AG10803 (cell line): ENCODE measurements at places on chromosomes 12 and 14.

GRCh38 chr14:100950024-100950423, 46.5 kb upstream of the RTL1 start:
- no peak for DNase-seq

DNA sequence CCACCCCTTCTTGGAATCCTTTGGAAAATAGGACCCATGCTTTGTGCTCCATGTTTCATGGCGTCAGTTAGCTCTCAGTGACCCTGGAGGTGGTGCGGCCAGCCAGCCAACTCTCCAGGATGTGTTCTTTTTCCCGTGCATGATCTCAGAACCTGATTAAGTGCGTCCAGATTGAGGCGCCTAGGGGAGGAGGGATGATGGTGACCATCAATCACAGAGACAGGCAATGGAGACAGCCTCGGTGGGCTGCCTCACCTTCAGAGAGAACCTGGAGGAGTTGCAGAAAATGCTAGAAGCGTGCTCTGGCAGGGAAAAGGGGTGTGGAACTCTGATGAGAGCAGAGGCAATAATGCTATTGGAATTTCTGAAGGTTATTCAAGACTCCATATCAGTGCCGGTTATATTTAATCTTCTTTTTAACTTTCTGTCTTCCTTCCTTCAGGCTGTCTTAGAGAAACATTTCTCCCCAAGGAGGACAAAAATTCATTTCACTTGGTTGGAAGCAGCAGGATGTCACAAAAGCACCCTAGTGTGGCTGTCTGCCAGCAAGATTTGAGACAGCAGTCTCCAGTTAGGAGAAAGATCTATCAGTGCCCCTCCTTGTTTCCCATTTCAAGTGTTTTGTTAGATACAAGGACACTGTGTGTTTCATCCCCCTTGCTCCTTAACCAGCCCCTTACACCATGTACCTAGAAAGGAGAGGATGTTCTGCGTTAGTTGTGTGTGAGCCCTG, 53.3 kb upstream of the IGF1 start:
- no peak for DNase-seq

GRCh38 chr14:103312006-103312635, 21.9 kb upstream of the EIF5 start:
- no peak for DNase-seq

GRCh38 chr14:67060546-67060945, 128.7 kb upstream of the GARIN2 start:
- no peak for DNase-seq

DNA sequence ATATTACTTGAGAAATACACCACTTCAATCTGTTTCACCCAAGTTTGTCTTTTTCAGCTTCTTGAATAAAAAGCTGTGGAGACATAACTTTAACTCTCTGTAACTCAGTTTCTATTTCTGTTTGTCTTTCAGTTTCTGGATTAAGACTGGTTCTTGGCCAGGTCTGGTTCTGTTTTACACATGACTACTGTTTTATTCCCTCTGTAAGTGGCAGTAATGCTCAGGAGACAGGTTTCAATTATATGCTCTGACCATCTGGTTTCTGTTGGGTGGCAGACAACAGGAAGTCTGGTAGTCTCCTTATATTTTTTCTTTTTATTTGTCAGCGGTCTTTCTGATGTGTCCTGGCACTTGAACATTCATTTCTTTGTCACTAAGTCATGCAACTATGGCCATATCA, 102.9 kb downstream of the RPS29 start:
- DNase-seq, result no peak

DNA sequence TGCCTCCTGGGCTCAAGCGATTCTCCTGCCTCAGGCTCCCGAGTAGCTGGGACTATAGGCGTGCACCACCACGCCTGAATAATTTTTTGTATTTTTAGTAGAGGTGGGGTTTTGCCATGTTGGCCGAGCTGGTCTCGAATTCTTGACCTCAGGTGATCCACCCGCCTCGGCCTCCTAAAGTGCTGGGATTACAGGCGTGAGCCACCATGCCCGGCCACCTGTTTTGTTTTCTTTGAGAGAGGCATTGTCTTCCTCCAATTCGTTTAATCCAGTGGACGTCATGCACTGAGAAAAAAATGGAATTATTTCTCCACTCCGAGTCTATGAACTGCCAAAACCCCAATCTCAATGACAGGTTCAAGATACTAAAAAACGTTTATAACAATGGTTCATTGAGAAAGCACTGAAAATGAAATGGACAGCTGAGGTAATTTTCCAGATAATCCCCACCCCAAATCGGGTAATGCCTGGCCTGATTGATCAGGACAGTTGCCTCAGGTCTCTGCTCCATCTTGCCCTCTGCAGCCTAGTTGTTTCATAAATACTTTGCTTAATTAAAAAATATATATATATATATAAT, 132.7 kb upstream of the PARP11 start:
- DNase-seq, result no peak

DNA sequence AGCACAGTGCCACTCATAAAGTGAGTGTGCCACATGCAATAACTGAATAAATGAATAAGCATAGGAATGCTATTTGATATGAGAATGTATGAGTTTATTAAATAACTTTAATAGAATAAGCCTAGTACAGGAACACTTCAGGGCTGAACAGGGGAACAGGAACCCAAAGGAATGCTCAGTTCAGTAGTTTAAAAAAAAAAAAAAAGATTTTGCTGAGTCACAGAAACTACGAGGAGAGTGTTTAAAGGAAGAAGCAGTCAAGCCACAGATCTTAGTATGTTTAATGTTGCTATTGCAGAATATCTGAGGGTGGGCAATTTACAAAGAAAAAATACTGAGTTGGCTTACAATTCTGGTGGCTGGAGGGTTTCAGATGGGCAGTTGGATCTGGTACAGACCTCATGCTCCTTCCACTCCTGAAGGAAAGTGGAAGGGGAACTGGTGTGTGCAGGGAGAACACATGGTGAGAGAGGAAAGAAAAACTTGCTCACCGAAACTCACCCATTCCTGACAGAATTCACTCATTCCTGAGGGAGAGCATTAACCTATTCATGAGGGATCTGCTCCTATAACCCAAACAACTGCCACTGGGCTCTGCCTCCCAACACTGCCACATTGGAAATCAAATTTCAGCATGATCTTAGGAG, 880.3 kb upstream of the MGAT4C start:
- DNase-seq, result peak; percentile 26

- no peak for DNase-seq
Observed at GRCh38 chr12:44829045-44829444, 47.1 kb downstream of the NELL2 start.

GRCh38 chr14:94292526-94292871, 569 bp downstream of the SERPINA10 start:
- DNase-seq, result no peak

GRCh38 chr14:92935446-92935845, 12.5 kb downstream of the CHGA start:
- no peak for DNase-seq

- DNase-seq, result peak; percentile 89
Observed at GRCh38 chr12:80053051-80053790, 46.1 kb upstream of the OTOGL start.

GRCh38 chr12:72888693-72889092, 616.5 kb downstream of the TRHDE start:
- DNase-seq, result no peak

GRCh38 chr12:101759396-101760047, 20.3 kb upstream of the SYCP3 start:
- DNase-seq, result peak; percentile 34

- DNase-seq, result no peak
Observed at GRCh38 chr12:127178052-127178451, 1088.9 kb upstream of the TMEM132C start.

DNA sequence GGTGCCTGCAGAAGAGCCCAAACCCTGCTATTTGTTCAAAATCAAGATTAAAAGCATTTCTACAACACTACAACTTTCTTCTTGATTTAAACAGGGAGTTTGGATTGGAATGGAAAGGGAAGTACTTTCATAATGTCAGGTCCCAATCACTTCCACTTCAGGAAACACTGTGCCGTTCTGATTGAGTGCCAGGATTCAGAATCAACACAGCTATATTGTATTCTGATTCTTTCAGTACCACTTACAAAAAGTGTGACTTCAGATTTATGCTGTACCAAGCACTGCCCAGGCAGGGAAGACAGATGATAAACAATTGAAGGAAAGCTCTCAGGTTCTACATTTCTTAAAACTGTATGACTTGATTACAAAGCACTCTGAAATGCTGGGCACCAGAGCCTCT, 3.2 kb downstream of the TDP1 start:
- no peak for DNase-seq

GRCh38 chr14:23056956-23057756, at the start of gene CDH24:
TSS of gene CDH24 (minus strand) at chr14:23057520. CDS start at chr14:23055733, 1,787 bp downstream.
- DNase-seq, result peak; percentile 55

GRCh38 chr14:89540830-89541470, 123.9 kb upstream of the FOXN3 start:
- DNase-seq, result peak; percentile 80

DNA sequence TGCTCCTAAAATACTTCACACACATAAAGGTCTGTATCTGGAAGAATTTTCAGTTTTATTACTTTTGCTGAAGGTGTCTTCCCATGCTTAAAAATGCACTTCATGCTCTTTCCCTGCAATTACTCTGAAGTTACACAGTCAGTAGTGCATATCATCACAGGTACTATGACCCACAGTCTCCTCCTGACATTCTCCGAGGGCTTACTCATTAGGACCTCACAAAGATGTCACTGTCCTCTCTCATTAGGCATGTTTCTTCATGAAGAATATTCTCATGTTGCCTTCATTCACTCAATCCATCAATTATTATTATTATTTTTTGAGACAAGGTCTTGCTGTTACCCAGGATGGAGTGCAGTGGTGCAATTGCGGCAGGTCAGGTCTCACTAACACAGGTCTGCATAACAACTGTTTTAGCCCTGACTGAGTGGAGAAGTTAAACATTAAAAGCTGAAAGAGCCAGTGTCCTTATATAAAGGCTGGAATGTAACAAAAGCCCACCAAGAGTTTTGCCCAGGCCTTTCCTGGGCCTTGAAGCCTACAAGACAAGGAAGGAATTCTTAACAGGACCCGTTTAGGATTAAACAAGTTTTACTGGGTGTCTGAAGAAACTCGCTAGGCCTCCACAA, 119.5 kb upstream of the WSCD2 start:
- no peak for DNase-seq

DNA sequence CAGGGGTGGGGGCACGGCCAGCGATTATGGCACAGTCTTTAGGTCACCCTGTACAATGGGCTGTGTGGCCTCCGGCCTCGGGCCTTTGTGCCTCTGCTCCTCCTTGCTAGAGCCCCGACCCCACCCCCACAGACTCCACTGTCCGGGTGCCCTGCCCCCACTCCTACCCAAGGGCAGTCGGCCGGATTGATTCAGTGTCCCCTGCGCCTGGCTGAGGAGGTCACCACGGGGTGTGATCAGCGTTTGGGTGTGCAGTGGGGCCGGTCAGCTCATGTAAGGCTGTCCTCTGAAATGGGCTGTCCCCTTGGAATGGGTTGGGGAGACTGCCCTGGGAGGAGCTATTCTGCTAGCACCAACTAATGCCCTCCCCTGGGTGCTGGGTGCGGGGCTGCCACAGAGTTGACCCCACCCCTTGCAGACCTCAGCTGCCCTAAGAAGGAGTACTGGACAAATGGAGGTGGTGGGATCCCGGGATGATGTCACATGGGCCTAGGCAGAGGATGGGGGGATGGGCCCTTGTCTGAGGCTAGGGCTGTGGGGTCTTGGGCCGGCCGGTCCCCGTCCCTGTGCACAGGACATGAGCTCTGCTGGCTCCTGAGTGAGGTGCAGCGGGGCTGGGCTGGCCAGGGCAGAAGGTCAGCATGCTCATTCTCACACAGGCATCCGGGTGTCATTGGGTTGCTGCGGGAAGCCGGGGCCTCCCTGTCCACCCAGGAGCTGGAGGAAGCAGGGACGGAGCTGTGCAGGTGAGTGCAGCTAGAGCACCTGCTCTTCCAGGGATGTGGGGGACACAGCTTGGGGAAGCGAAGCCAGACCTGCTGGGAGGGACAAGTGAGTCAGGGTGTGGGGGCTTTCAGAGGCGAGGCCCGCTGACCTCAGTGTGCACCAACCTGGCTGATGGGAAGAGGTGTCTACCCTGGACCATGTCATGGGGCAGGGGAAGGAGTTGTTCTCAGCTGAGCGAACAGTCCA, 23.4 kb downstream of the ASPG start:
- DNase-seq, result no peak

DNA sequence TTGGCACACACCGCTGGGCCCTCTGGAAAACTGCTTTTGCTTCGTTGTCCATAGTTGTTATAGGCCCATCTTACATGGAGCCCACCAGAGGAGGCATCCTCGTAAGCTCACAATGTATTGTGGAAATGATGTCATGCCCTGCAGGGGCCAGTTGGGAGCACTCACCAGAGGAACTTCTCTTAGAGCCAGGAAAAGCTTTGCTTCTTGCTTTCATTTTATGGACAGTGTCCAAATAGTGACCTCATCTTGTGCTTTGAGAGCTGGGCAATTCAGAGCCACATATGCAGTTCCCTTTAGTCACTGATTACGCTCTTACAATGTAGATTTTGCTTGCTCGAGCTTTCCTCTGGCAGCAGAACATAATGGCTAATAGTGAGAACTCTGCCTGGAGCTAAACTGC, 275.6 kb downstream of the AACS start:
- DNase-seq, result peak; percentile 39

DNA sequence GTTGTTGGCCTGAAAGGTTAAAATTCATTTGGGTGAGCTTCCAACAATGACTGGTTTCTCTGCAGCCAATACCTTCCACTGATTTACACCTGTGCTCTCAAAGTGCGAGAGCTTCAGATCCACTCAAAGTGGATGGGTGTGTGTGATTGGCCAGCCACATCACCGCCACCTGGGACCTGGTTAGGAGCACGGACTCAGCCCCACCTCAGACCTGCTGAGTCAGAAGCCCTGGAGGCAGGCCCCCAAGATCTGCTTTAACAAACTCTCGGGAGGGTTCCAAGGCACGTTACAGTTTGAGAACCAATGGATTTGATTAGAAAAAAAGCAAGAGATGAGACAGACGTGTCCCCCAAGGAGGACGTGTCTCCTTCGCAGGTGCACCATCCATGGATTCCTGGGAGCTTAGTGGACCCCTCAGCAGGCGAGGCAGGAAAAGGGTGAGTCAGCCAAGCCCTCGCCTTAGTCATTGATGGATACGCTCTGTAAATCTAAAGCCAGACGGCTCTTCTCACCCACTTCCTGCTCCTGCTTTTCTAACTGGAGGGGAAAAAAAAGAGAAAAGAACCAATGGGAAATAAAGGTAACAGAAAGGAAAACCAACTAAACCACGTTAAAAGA, 24.5 kb downstream of the FZD10 start:
- DNase-seq, result no peak

DNA sequence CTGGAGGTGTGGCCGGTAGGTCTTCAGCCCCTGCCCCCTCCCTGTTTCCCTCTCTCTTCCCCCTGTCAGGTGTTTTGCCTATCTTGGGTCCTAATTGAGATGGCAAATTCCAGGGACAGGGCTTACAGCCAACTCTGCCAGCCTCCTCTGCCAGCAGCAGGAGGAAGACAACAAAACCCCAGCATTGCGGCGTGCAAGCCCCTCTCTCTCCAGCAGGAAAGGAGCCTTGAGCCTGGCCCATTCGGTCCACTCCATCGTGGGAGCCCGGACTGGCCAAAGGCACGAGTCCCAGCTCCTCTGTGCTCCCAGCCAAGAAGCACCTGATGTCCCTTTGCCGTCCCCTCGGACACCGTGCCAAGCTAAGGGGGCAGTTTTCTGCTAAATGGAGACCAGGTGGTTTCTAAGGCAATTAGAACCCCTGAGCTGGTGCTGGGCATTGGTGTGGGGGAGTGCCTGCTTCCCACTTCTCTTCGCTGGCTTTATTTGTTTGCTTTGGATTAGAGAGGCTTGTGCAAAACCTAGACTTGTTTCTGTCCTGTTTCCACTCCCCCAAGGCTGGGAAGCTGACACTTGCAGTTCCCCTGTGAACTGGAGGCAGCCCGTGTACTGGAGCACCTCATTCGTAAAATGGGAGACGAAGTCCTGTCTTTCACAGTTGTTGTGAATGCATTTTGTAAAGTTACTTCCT, 57.1 kb upstream of the LHX5 start:
- DNase-seq, result no peak
